ENCODE measurements at places on chromosomes 13 and 19.

GRCh38 chr13:37011002-37011401 lies 10.4 kb downstream of the EXOSC8 start:
- DNase-seq = no peak

DNA sequence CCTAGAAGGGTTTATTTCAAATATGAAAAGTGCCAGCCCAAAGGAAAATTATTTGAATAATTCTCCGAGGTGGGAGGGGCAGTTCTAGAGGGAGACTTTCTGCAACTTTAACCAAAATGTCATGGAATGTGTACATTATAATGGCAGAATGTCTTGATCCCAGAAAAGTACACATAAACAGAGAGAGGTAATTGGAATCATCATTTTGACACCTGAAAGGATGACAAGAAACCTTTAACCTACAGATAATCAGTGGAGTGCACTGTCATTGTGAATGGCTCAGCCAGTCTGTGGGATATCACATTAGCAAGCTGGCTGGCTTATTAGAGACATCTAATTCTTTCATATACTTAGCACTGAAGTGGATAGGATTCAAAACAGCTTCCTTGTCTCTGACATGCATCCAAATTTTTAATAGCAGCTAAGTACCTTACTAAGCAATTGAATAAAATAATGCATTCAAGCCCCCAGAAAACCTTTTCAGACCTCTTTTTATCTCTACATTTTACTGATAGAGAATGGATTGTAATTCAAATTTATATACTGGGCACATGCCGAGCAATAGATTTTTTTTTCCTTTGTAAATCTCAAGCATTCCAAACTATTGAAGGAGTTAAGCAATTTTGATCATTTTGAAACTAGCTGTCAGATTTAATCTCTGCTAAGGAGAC lies 468.6 kb downstream of the COG6 start:
- no peak for DNase-seq

DNA sequence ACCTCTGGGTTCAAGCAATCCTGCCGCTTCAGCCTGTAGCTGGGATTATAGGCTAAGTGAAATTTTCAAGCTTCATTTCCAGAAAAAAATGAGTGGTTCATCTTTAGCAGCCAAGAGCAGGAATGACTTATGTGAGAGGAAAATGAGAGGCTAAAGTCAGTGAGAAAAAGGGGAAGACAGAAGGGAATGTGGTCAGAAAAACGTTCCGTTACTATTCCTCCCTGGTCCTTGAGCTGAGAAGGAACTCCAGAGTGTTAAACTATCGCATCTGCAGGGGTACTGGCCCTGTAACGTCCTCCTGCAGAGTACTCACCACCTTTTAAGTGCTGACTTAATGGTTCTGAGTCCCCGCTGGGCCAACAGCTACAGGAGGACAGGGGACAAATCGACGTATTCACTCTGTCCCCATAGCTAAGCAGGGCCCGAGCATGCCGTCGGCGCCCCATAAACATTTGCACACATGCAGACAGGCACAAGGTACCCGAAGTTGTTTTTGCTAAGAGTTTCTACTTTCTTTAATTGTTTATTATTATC lies 88.1 kb downstream of the FLT1 start:
- DNase-seq = no peak

DNA sequence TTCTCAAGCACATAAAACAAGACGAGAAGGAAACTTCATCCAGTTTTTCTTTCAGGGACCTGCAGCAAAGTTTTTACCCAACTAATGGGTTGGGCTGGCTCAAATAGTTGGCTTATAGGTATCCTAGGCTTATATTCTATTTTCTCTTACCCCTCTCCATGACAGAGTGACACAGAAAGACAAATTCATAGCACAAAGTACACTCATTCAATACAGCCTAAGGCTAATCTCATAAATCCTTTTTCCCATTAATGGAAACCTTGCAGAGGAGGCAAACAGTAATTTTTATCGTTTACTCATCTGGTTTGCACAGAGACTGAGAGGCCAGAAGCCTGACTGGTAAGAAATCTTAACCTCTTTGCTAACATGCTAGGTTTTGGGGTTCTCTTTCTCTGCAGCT lies 1589.9 kb downstream of the SLITRK1 start:
- no peak for DNase-seq

DNA sequence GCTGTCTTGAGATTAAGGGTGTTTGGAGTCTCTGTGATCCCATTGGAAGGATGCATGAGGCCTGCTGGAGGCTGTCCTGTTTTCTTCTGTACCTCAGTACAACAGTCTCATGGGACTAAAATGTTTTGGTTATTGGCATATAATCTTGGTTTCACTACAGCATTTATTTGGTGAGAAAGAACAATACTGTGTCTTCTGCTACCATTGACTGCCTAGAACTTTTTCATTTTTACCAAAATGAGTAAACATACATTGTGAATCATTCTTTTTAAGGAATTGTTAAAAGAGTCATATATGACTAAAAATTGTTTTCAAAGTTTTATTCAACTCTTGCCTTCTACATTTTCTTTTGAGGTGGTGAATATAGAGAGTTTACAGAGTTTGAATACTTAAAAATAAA lies 459.8 kb downstream of the GPC6 start:
- DNase-seq = no peak

GRCh38 chr13:42494157-42494556 lies 79.8 kb upstream of the TNFSF11 start:
- no peak for DNase-seq

DNA sequence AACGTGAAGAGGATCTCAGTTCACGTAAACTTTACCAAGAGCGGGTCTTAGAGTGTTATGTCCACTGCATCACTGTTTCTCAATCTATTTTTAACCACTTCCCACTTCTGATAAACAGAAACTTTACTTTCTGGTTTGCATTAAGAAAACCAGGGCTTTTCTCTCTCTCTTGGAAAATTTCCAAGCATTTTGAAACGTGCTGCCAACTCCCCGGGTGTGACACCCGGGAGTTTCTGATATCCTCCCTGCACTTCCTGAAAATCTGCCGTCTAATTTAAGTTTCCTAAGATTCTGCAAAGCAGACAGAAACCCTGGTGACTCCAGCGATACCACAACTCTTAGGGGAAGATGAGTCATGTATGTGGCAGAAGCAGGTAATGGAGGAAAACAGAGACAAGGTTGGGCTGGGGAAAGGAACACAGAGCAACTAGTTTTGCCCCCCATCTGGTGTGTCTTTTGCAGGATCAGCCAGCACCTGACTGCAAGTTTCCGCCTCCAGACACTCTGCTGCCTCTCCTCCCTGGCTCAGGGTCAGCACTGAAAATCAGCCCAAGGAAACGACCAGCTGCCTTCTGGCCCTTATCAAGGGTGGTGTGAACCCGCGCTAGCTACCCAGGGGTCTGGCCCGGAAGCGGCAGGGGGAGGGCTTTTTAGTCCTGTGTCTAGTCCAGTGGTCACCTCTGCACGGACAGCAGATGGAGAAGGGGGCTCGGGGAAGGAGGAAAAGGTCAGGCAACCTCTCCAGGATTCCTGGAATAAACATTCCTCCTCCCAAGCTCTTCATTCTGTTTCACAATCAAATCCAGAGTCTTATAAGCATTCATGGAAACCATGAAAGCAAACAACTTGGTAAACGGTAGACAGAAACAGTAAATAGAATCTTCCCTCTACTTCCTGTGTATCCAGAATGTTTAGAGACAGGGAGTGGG lies 11.3 kb upstream of the FFAR2 start:
- no peak for DNase-seq

DNA sequence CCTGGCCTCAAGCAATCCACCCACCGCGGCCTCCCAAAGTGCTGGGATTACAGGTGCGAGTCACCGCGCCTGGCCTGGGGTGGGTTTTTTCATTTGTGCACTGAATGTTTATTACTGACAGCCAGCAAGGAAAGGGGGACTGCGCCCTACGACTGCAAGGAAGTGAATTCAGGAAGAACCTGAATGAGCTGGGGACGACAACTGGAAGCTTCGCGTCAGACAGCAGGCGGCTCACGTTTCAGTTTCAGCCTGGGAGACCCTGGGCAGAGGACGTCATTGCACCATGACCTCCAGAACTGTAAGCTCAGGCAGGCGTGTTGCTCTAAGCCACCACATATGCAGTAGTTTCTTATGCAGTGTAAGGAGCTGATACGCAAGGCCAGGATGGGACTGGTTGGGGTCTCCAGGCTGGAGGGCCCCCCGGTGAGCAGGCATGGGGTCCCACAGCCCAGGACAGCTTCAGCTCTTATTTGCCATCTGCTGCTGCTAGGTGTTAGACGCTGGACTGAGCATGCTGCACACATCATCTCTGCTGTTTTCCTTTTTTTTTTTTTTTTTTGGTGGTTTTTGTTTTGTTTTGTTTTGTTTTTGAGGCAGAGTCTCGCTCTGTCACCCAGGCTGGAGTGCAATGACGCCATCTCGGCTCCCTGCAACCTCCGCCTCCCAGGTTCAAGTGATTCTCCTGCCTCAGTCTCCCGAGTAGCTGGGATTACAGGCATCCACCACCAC lies 66.6 kb downstream of the GADD45B start:
- DNase-seq = no peak

DNA sequence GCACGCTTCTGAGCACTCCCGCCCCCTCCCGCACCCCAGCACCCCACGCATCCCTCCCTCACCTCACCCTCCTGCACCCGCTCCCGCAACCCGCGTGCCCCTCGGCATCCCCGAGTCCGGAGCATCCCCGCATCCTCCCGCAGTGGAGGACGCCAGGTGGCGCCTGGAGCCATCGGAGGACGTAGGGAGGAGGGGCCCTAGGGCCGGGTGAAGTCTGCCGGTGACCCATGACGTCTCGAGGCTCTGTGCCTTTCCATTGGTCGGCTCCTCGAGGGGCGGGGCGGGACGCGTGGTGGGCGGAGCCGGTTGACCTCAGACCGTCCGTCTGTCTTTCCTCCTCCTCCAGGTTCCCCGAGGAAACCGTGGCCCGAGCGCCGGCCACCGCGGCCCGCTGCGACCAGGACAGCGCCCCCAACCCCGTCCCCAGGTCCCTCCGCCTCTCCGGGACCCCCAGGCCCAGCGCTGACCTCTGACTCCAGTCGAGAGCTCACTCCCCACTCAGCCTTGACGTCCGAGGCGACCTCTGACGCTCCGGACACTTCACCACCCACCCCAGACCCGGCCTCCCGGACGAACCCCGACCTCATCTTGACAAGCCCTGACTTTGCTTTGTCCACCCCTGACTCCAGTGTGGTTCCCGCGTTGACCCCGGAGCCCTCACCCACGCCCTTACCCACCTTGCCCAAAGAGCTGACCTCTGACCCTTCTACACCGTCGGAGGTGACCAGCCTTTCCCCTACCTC lies 19.9 kb downstream of the SBK2 start:
- DNase-seq = peak; percentile 66

DNA sequence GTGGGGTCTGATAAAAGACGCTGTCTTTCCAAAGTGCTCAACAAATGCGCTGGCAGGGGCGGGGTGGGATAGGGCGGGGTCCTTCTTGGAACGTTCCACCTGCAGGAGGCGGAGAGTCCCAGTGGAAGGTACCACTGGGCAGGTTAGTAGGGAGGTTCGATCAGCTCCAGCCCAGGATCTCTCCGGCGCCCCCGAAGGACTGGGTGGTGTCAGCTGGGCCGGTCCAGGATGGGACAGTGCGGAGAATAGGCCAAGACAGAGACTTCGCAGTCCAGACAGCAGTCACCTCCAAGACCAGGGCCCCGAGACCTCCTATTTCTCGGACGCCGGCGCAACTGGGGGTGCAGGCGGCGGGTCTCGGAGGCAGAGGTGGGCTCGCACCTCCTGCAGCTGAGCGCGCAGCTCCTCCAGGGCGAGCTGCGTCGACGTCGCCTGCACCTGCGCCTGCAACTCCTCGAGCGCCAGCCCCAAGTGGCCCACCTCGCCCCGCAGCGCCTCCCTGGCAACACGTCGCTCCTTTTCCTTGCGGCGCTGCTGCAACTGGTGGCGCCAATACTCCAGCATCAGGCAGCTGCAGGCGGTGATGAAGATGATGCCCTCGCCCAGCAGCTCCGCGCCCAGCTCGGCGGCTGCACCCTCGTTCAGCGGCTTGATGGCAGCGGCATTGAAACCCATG lies 21.6 kb downstream of the VASP start:
- no peak for DNase-seq

DNA sequence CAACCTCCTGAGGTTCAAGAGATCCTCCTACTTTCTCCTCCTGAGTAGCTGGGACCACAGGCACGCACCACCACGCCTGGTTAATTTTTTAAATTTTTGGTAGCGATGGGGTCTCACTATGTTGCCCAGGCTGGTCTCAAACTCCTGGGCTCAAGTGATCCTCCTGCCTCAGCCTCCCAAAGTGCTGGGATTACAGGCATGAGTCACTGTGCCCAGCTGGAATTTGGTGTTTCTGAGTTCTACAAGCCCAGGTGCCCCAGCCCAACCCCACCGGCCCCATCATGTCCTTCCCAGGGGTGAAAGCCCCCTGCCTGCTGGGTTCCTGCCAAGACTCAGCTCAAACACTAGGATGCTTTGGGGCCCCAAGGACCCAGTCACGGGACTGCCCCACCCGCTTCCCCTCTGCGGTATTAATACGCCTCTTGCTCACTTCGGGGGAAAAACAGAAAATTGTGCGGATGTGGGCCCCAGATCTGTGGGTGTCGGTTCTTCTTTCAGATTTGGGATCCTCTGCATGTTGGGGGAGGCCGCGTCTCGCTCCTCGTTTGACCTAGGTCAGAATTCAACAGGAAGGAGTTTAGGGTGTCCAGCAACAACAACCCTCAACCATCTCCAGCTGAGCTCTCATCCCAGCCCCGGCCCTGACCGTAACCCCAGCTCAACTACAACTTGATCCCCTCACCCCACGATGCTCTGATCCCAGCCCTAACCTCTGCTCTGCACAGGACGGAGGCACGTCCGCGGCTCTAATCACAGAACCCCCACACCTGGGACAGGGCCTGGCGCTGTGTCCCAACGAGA lies 3.7 kb upstream of the FCER2 start:
- peak; percentile 91 for DNase-seq

- DNase-seq = no peak
These were observed 5.8 kb upstream of the EPS8L1 start for GRCh38 chr19:55069865-55070197.

GRCh38 chr13:108728370-108728769 lies 99.0 kb downstream of the MYO16 start:
- no peak for DNase-seq

GRCh38 chr19:48487948-48488347 lies 18.8 kb downstream of the CYTH2 start:
- no peak for DNase-seq

DNA sequence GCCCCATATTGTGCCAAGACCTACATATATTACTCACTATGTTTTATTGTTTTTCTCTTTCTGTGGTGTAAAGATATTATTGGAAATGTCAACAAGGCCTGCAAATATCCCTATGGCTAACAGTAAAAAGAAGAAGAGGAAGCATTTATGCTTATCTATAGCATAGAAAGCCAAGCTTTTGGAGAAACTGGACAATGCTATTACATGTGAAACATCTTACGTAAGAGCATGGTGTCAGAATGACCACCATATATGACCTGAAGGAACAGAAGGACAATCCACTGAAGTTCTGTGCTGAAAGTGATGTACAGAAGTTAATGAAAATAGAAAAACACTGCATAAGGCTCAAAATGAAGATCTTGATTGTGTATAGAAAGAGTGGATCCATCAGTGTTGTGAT lies 145.2 kb downstream of the KCTD12 start:
- no peak for DNase-seq

- no peak for DNase-seq
These were observed 89.3 kb upstream of the C1QTNF9B start for GRCh38 chr13:23986619-23987018.

GRCh38 chr19:6235031-6235951 lies 44.5 kb downstream of the MLLT1 start:
- no peak for DNase-seq

- no peak for DNase-seq
These were observed 266.7 kb upstream of the MAB21L1 start for GRCh38 chr13:35743165-35743564.

- DNase-seq = no peak
These were observed 27.2 kb downstream of the WDR88 start for GRCh38 chr19:33159149-33159548.

- no peak for DNase-seq
These were observed 1569.7 kb upstream of the SLC10A2 start for GRCh38 chr13:104635879-104636278.
